ENCODE measurements at places on chromosomes 2 and 18.

DNA sequence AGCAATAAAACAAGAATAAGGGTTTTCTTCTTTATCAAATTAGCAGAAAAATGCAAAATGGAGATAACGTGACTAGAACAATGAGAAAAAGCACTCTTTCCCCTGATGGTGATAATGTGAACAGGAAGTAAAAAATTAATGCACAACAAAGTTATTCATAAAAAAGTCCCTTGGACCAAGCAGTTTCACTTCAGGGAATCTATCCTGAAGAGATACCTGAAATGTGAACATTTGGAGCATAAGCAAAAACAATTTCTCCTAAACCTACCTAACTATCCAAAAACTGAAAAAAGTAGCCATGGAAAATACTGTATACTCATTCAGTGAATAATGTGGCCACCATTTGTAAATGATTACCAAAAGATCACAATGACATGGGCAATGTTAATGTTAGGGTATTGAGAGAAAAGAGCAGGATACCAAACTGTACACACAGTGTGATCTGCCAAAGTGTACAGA, 48.7 kb downstream of the TRIP12 start:
- DNase-seq = no peak

DNA sequence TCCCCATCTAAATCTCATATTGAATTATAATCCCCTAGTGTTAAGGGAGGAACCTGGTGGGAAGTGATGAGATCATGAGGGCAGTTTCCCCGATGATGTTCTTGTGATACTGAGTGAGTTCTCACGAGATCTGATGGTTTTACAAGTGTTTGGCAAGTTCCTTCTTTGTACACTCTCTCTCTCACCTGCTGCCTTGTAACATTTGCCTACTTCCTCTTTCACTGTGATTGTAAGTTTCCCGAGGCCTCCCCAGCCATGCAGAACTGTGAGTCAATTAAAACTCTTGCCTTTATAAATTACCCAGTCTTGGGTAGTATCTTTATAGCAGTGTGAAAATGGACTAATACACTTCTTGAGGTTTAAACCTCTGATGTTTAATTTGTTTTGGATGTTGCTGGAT, 177.5 kb downstream of the CD8B2 start:
- no peak for DNase-seq

DNA sequence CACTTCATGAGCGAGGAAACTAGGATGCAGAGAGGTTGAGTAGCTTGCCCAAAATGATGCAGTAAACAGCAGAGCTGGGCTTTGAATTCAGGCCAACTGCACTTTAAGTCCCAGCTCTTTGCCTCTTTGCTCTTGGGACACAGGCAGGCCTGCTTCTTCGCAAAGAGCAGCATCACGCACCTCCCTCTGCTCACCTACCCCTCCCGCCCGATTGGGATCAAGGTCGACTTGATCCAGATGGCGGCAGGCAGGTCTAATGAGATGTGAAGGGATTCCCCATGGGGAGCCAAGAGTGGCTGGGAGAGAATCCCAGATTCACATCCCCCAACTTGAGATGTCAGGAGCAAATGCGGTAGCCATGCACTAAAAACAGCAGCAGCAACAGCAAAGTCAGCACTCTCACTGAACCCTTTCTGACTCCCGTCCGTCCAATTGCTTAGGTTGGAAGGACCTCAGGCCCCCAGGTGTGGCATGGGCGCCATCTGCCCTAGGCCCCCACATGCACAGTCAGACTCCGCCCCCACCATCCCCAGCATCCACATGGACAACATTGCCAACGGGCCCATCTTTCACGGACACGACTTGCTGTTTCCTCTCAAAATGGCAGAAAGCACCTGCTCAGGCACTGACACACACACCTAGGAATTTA, 84.3 kb upstream of the MAP4K4 start:
- no peak for DNase-seq

- DNase-seq = no peak
Measured at GRCh38 chr2:204260162-204260877, 285.0 kb upstream of the PARD3B start.

DNA sequence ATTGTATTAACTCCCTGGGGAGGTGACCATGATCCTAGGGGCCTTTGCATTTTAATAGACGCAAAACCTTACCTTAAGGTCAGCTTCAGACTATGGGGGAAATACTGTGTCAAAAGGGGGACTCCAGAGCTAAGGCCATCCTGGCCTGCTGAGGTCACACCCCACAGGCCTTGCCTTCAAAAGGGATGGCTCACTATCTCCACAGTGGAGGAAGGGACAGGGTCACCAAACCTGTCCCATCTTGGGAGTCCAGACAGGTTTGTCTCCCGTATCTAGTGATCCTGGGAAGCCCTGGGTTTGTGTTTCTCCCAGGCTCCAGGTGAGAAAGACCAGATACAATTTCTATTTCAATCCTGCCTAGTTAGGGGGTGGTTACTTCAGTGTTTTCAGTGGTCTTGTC, 24.9 kb downstream of the CAPN14 start:
- DNase-seq = no peak

DNA sequence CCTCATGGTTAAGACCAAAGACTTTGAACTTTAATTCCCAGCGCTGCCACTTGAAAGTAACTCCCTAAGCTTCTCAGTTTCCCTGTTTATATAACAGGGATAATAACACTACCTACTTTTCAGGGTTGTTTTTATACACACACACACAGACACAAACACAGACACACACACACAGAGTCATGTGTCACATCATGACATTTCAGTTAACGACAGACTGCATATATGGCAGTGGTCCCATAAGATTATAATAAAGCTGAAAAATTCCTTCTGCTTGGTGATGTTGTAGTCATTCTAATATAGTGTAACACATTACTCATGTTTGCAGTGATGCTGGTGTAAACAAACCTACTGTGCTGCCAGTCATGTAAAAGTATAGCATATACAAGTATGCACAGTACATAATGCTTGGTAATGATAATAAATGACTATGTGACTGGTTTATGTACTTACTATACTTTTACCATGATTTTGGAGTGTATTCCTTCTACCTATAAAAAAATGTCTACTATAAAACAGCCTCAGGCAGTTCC, 89.2 kb upstream of the ITGA4 start:
- DNase-seq = no peak

GRCh38 chr18:63783394-63783793, 8.2 kb downstream of the SERPINB7 start:
- no peak for DNase-seq

DNA sequence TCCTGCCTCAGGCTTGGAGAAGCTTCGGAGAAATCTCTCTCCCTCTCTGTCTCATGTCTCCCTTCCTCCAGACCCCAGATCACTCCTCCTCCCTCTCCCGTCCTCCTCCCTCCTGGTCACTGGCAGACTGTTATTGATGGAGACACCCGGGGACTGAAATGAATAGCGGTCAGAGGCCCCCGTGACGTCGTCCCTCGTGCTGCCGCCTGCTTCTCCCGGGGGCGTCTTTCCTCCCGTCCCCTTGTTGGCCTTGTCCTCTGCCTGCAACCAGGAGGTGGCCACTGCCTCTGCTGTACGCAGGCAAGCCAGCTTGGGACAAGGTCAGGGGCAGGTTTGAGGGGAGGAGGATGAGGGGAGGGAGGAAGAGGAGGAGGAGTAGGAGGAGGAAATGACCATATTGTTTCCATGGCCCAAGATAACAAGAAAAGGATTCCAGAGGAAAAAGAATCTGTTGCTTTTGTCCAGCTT, 78.2 kb downstream of the CELF4 start:
- no peak for DNase-seq

- DNase-seq = no peak
Measured at GRCh38 chr2:26679867-26680266, 12.7 kb upstream of the KCNK3 start.

DNA sequence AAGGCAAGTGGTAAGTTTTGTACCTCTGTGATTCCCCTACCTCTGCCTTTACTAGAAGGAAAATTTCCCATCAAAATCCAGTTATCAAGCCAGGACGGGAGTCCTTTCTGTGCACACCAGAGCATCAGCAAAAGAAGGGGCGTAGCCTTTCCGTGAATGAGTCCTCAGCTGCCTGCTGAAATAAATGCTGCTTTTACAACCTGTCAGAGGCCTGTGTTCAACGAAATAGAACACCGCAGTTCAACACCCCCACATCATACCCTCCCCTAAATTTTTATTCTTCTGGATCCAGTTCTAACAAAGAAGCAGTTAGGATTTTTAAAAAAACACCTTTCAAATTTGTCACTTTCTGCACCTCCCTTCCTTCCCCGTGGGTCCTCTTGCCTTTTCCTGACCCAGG, 135.8 kb downstream of the SETBP1 start:
- no peak for DNase-seq

- no peak for DNase-seq
Measured at GRCh38 chr2:169490834-169491233, 11.5 kb downstream of the BBS5 start.

- DNase-seq = no peak
Measured at GRCh38 chr2:221567231-221567760, 4.8 kb downstream of the EPHA4 start.

DNA sequence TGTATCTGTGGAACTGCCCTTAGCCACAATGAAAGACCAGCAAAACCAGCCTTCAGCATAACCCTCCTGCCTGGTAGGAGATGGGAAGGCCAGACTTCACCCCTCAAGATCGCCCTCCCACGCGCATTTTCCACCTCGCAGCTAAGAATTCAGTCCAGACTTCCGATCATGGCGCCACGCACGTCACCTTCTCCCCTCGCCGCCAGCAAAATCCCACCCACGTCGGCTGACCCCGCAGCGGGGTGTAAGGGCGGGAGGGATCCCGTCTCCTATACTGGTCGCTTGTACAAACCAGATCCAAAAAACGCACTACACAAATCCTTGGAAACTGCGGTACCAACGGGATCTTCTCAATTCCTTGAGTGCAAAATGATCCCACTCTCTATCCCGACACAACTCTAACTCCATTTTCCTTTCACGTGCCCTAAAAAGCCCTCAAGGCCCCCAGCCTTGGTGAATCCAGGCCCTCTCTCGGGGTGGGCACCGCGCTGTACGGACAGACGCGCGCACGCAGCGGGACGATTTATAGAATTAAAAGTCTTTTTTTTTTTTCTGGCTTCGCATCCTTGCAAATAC, 1.0 kb upstream of the BMPR2 start:
- DNase-seq = peak; percentile 26

DNA sequence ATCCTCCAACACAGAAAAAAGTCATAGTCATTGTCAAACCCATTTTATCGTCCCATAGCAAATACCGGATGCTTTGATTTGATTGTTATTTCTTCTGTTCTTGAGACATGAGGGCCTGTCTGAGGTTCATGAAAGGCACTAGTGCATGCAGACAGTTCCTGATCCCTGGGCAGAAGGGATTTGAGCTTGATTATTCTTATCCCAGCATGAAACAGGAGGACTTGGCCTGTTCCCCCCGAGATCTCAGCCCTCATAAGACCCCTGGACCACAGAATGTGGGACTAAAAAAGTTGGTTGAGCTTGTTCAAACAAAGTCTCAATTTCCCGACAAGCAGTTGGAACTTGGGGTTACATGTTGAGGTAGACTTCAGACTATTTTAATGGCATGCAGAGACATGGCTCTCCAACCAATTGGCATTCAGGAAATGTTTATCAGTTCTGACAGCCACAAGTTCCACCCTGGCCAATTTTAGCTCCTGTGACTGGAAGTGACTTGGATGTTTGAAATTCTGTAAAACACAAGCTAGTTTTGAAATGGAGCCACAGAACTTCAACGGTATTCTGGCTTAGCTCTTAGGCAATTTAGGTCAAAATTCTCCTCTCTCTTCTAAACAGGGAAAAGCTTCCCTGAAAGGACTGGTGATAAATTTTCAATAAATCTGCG, 366.9 kb upstream of the SLC14A2 start:
- DNase-seq = no peak

GRCh38 chr2:138819964-138820363, 39.8 kb upstream of the NXPH2 start:
- no peak for DNase-seq

- DNase-seq = no peak
Measured at GRCh38 chr2:20436716-20437470, 10.0 kb upstream of the RHOB start.

DNA sequence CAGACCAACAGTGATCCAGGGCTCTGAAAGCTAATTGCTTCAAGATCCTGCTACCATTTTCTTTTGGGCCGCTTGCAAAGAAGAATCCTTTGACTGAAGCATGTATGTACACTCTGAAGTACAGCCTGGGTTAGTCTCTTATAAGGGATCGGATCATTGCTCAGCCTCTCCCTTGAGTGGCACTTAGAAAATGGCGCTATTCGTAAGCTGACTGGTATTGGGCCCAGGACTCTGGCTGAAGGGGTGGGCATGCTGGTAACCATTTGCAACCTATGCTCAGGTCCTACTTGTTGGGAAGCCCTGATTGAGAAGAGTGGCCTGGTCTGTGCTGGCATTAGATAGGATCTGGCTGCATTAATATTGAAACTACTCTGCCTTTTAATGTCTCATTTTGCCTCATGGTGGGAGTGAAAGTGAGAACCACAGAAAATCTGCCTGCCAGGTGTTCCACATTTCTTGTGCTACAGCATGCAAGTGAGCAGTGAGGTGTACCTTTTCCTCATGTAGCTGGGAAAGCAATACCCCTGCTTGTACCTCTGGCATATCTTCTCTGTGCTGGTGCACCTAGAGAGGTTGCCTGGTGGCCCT, 661 bp upstream of the MGAT5 start:
- DNase-seq = no peak

- no peak for DNase-seq
Measured at GRCh38 chr2:109135359-109136197, 6.6 kb downstream of the SH3RF3 start.

GRCh38 chr2:238706163-238706562, 141.7 kb upstream of the TWIST2 start:
- DNase-seq = no peak

DNA sequence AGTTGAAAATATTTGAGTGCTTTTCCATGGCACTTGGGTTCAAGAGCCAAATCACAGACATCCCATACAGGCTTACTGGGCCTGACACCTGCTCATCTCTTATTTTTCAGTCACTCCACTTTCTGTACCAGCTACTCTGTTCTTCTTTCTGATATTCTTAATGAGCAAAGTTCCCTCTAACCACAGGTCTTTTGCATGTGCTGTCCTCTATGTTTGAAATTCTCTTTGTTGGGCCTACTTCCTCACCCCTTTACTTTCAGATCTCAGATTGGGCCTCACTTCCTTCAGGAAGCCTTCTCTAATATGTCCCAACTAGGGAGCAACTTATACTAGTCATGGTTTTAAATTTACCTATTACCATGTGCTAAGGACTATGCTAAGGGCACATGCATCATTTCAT, 81.8 kb upstream of the RBMS1 start:
- DNase-seq = no peak

DNA sequence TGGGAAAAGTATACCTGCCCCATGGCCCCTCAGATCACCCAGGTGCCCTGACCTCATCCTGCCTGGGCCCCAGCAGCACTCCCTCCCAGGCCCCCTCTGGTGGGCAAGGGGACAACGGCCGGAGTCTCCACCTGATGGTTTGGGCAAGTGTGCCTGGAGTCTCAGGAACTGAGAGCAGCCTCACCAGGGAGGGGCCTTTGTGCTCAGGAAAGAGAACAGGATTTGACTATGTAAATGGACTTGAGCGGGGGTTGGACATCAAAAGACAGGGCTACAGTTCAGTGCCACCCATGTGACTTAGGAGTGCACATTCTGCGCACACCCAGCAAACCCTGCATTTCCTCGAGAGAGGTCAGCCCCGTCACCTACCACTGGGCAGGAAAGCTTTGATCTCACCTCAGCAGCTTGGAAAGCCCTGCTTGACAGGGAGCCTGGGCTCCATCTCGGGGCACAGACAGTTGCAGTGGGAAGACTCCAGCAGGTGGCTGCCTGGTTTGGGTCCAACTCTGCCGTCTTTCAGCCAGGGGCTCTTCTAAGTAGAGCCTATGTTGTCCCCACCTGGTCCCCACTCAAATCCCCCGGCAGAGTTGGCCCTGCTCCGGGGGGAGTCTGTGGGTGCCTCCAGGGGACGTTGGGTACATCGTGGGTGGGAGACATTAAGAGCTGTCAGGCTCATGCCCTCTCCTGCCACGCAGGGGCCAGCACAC, 3.3 kb downstream of the INPP5D start:
- no peak for DNase-seq

Data from stimulated activated CD8-positive, alpha-beta memory T cell treated with anti-CD3 and anti-CD28 coated beads, Interleukin-4, amount 100 ng/mL, for 4 hours (primary cell).